GM19239 (cell line): ENCODE measurements at places on chromosomes 5 and 9.
A peak's percentile ranks its signal among the peaks of the same experiment; 100 is the strongest.

DNA sequence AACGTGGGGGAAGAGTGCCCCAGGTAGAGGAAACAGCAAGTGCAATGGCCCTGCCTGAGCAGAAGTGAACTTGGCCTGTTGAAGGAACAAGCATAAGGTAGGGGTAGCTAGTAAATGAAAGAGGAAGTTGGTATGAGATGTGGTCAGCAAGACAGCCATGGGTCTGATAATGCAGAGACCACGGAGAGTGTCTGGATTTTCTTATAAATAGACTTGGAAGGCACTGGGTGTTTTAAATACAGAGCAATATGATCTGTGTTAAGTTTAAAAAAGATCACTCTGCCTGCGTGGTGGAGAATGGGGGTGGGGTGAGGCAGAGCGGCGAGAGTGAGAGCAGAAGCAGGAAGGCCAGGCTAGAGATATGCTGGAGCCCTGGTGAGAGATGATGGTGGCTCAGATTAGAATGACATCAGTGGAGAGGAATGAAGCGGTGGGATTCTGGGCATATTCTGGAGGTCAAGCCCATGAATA lies 4.2 kb downstream of the ADAM19 start:
- DNase-seq: peak; percentile 57

- no peak for DNase-seq
Observed at GRCh38 chr5:77133061-77133758, 46.1 kb upstream of the ZBED3 start.

DNA sequence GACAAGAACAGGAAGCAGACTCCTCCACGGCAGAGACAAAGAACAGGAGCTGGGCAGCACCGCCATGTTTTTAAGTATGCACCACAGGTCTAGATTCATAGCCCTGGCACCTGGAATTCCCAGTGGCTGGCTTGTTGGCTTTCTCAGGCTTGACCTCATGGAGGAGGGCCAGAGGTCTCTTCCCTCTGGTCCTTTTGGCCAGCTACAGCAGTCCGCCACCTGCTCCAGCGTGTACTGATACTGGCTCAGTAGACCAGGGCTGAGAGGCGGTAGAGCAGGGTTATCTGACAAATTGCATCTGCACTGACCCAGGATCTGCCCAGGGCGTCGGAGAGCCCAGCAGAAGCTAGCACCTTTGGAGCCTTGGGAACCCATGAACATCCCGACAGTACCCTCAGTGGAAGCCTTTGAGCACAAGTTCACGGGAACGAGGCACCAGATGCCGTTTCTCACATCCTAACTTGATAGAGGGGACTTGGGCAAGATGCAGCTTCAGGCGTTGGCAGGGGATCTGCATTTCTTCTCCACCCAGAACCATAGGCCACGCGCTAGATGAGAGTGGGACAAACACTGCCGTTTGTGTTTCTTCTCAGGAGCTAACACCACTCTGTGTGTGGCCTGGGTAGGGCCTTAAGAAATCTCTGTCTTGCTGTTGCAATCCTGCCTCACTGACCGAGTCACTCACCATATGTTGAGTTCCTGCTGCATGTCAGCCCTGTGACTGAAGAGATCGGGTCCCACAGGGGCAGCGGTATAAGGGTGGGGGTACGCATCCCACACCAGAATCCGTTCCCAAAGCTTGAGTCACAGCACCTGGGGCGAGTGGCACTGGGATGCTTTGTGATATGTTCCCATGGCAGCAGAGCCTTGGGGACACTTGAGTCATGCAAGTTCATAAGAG lies 90.3 kb upstream of the OTULINL start:
- DNase-seq: no peak

- DNase-seq: no peak
Observed at GRCh38 chr5:150007050-150007449, 6.5 kb downstream of the HMGXB3 start.

GRCh38 chr5:9265441-9266287 lies 280.2 kb downstream of the SEMA5A start:
- DNase-seq: no peak

GRCh38 chr5:178336889-178337288 lies 104.3 kb upstream of the PHYKPL start:
- no peak for DNase-seq

DNA sequence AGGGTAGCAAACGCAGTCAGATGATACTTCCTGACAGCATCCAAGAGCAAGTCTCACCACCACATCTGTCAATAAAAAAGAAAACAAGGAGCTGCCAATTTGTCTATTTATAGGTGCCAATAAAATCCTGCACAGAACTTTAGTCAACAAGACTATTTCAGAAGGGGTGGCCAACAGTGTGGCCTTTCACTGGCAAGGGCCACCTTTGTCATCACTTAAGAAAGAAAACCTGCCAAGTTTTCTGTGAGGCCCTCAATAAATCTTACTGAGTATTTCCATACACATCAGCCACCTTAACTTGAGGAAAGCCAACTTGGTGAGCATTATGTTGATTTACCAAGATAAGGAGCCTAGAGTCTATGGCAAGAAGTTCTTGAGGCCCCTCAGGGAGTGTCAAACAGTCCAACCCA lies 312.3 kb downstream of the ENC1 start:
- DNase-seq: no peak

- DNase-seq: no peak
Observed at GRCh38 chr9:2489838-2490314, 131.7 kb upstream of the VLDLR start.

DNA sequence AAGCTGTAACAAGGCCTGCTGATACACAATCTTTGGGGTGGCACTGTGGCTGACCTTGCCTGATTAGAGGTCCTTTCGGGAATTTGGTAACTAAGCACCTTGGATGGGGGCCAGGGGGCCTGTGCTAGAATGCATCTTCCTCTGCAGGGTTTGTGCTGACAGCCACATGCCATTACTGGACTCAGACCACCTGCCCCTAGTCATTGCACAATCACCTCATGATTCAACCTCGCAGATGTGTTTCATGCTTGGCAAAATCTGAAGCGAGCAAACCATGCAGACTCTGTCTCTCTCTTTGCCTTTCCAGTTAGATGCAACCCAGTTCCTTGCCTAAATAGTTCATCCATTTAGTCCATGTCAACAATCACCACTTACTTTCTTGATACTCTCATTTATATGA lies 96.5 kb upstream of the ERCC6L2 start:
- DNase-seq: no peak

GRCh38 chr5:94471521-94471920 lies 146.9 kb downstream of the KIAA0825 start:
- DNase-seq: no peak

DNA sequence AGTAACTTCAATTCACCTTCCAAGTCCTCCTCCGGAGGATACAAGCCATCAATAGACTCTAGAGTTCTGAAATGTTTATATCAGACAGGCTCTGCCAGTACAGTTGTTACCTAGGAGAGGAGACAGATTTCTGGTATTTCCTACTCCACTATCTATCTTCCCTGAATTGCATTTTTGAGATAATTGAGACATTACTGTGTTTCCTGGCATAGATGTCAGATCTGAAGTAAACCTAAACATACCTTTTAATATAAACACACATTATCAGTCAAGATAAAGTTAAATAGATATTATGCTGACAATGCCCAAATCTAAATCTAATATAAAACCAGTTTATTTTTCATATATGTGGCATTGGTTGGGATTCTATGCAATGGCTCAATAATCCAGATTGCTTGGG lies 8.2 kb upstream of the TYRP1 start:
- no peak for DNase-seq

DNA sequence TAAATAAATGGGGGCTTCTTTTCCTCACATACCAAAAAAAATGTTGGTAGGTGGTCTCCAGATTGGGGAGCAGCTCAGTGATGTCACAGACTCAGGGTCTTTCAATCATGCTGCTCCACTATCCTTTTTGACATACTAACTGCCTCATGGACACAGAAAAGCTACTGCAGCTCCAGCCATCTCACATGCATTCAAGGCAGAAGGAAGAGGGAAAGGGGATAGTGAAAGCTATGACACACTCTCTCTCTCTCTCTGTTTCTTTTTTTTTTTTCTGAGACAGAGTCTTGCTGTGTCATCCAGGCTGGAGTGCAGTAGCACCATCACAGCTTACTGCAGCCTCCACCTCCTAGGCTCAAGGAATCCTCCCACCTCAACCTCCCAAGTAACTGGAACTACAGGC lies 7.9 kb upstream of the ADGRD2 start:
- no peak for DNase-seq

GRCh38 chr5:14671414-14671813 lies 6.9 kb downstream of the OTULIN start:
- no peak for DNase-seq

GRCh38 chr5:83277953-83278352 lies 193.6 kb upstream of the VCAN start:
- peak; percentile 5 for DNase-seq

DNA sequence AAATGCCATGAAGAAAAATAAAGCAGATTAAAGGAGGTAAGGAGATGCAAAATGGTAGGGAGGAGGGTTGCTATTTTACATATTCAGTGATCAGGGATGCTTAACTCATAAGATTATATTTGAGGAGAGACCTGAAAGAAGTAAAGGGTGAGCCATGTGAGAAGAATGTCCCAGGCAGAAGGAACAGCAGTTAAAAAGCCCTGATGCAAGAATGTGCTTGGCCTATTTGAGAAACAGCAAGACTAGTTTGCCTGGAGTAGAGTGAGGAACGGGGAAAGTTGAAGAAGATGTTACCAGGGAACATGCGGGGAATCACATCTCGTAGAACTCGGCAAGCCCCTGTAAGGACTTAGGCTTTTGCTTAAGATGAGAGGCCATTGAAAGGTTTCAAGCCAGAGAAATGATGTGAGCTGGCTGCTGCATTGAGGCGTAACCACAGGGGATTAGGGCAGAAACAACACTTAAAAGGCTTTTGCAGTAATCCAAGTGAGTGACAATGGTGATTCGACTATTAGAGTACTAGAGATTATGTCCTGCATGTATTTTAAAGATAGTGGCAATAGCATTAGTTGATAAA lies 198.7 kb downstream of the VPS13A start:
- no peak for DNase-seq
